ENCODE measurements at places on chromosomes 6 and 20.

GRCh38 chr20:45827030-45827652 is at the start of gene TNNC2:
Gene TNNC2 (minus strand): TSS chr20:45827312. CDS start chr20:45827248, 64 bp downstream.
- no peak for DNase-seq

GRCh38 chr20:57483287-57484050 is 41.5 kb downstream of the CTCFL start:
- peak; percentile 76 for DNase-seq

- no peak for DNase-seq
These were observed 44.0 kb upstream of the BTN3A2 start for GRCh38 chr6:26321005-26321404.

DNA sequence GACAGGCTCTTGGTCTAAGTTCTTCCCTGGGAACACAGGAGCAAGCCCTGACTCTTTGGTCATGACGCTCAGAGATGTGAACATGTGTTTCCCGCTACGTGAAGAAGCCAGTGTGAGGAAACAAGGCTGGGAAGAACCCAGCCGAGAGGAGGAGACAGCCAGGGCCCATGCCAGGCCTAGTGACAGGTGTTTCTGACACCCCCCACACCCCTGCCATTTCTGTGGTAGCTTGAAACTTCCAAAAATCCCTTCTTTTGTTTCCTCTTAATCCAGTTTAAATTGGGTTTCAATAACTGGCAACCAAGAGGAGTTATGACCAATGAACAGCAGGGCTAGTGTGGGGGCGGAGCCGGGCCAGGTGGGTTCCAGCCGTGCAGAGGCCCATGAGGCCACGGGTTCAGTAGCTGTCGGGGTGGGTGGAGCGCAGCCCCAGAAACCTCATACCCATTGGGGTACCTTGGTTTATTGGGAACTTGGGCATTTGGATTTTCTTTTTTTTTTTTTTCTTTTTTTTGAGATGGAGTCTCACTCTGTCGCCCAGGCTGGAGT is 33.5 kb downstream of the WRNIP1 start:
- no peak for DNase-seq

DNA sequence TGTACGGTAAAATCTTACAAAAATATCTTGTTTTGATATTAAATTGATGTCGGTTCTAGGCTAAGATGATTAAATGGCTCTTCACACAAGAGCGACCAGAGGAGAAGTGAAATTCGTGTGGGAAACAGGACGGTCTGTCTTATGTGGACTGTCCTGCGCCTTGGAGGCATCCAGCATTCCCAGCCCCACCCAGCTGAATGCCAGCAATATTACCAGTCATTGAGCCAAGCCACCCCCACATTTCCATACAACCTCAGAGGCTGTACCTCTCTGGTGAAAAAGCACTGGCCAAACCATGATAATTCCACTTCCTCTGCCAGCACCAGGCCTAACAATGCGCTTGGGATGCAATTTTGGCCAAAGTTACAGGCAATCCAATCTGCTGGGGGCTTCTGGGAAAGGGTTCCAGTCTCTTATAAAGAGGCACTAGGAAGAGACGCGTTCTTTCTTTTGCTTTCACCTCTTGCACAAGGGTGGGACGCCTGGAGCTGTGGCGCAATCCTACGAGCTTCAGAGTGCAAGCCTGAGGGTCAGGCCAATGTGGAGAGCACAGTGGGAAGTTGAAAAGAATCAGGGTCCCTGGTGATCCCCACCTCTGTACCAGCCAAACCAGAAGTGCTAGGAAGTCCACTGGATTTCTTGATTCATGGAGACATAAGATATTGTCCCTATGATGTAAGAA is 213.1 kb downstream of the PREX1 start:
- DNase-seq: no peak

GRCh38 chr6:153003366-153003690 is 819 bp upstream of the MTRF1L start:
- DNase-seq: no peak

- DNase-seq: no peak
These were observed 7.3 kb upstream of the RIMS1 start for GRCh38 chr6:71879016-71879415.

DNA sequence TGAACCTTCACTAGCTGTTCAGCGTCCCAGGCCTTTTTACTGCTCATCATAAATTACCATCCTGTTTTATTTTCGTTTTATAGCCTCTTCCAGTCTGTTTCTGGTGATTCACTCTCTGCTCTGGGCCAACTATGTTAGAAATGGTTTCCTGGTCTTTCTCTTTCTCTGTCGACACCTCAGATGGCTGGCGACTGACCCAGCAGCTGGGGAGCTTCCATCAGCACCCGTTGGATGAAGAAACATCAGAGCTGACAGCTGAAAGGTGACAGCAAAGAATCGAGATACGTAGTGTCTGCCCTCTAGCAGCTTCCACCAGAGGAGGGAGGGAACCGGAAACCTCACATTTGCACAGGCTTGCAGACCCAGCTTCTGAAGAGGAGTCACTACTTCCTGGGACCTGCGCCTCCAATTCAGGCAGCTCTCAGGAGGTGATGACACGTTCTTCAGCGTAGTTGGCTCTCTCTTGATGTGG is 82.9 kb upstream of the MLN start:
- no peak for DNase-seq

DNA sequence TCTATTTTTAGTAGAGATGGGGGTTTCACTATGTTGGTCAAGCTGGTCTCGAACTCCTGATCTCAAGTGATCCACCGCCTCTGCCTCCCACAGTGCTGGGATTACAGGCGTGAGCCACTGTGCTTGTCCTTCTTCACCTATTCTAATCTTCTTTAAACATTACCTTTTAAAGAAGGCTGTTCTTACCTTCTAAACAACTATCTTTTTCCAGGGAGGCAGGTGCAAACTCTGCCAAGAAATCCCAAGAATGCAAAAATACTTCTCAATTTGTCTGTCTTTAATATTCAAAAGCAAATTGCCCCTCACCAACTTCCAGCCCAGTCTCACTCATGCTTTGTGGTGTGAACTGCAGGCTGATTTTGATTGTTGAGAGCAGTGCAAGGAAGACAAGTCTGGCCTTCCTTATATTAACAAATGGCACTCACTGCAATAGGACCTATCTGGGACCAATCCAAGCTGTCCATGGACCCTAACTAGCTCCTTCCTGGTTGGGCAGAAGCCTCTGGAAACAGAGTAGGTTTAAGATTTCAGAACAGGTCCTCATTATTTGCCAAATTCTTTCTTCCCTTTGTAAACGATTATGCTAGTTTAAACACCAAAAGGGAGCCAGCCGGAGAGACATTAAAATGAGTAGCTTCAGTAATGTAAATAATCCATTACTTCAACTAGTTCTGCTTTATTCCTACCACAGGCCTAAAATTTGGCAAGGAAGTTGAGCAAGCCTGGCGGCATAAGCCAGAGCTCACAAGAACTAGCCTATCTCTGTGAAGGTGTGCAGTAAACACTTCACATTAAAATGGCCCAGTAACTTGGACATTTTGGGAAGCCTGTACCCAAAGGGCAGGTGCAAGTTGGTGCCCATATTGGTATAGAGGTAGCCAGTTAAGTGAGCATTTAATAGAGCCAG is 1.6 kb downstream of the SCAND1 start:
- peak; percentile 41 for DNase-seq

DNA sequence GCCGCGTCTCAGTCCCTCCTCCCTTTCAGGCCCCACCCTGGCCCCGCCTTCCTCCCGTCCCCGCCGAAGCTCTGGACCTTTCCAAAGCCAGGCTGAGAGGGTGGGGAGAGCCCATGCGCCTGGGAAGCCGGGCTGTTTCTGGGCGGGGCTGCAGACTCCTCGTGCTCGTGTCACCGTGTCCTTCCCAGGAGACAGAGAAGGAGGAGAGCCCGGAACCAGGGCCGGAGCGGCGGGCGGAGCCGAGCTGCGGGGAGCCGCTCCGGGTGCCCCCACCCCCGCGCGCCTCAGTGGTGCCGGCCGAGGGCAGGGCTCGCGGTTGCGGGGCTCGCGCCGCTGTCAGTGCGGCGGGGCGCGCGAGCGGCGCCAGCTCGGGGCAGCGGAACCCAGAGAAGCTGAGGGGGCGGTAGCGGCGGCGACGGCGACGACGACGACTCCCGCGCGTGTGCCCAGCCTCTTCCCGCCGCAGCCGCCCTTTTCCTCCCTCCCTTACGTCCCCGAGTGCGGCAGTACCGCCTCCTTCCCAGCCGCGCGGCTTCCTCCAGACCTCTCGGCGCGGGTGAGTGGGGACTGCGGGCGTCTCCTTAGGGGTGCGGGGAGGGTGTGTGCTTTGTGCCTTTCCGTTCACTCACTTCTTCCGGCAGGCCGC is at the start of gene RALY:
RALY (plus strand) TSS at position 336 of the 646 bp plus-strand sequence. CDS start 78,164 bp downstream, outside the sequence.
- peak; percentile 99 for DNase-seq

DNA sequence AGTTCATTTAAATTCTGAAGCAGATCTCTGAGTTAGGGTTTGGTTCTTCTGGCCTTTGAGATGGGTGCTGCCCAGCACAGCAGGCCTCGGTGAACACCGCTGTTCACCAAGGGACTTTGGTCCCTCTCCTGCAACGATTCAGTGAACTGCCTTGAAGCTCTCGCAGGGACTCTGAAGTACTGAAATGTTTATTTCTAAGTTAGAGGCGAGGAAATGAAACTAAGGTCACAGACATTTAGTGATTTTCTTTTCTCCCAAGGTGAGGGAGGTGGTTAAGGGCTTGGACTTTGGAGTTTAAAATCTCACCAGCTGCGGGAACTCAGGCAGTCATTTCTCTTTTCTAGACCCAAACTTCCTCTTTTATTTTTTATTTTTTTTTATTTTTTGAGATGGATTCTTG is 26.2 kb downstream of the E2F3 start:
- peak; percentile 34 for DNase-seq

DNA sequence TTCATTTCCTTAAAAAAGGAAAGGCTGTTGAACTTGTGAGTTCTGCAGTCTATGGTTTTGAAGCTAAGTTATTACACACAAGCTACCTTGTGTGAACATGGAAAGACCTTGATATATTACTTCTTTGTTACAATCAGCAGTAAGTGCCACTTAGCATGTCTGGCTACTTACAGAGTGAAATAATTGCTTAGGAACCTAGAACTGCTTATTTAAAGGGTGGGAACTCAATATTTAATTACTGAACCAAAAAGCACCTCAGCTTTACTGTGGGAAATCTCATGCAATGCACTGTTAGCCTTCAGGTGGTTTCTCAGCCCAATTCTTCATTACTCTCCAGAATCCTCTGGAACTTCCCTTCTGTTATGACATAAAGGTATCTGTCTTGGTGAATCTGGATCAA is 17.9 kb downstream of the PERP start:
- no peak for DNase-seq

GRCh38 chr6:133132466-133132971 is 108.6 kb upstream of the EYA4 start:
- no peak for DNase-seq

DNA sequence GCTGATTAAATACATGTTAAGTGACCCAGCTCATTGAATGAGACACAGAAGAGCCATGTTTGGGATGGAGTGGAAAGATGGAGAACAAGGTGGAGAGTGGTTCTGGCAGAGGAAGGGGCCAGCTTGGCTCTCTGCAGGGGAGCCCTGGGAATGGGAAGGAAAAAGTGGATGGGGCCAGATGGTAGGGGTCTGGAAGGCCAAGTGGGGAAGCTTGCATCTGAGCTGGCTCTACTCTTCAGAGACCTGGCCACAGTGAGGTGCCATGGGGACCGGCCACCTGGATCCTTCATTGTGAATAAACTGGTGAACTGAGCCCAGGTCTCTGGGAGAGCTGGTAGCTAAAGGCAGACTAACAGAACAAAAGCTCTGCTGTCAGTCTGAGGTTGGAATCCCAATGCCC is 48.9 kb upstream of the SIRPA start:
- DNase-seq: no peak

DNA sequence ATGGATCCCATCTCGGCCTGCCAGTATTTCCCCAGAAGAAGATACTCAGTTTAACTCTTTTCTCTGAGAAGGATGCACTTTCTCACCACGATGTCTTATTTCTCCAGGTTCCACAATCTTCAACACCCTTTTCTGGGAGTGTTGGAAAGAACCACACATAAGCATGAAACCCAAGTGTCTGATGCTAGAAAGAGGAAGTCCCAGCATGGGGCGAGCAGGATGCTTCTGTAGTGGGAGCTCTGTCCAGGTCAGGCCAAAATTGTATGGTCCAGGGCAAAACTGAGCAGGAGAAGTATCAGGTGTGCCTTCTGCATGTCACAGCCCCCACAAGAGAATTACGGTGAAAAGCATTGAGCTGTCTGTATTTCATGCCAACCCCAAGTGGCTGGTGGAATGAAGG is 11.0 kb downstream of the TREM1 start:
- no peak for DNase-seq

- DNase-seq: no peak
These were observed 6.2 kb downstream of the SIGLEC1 start for GRCh38 chr20:3705970-3706739.

DNA sequence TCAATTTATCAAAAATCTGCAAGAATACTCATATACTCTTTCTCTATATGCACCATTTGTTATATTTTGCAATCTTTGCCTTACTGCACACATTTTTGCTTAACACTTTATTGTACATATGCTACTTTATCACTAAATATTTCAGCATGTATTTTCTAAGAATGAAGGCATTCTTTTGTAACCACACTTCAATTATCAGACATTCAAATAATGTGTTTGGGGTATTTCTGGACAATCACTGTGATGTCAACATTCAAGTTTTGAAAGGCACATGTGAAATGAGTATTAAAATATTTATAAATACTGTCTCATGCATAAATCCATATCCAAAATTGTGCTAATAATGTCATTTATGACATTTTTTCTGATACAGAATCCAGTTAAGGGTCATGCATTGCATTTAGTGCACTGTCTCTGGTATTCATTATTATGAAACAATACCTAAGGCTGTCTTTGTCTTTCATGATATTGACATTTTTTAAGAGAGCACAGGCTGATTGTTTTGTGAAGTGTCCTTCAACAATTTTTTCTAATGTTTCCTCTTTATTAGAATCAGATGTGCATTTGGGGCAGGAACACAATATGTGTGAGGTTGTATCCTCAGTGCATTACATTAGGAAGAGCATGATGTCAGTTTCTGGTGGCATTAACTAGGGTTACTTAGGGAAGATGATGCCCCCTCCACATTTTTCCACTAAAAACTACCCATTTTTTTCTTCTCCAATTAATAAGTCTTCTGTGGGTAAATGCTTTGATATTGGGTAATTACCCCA is 105.7 kb downstream of the MTFR2 start:
- no peak for DNase-seq

DNA sequence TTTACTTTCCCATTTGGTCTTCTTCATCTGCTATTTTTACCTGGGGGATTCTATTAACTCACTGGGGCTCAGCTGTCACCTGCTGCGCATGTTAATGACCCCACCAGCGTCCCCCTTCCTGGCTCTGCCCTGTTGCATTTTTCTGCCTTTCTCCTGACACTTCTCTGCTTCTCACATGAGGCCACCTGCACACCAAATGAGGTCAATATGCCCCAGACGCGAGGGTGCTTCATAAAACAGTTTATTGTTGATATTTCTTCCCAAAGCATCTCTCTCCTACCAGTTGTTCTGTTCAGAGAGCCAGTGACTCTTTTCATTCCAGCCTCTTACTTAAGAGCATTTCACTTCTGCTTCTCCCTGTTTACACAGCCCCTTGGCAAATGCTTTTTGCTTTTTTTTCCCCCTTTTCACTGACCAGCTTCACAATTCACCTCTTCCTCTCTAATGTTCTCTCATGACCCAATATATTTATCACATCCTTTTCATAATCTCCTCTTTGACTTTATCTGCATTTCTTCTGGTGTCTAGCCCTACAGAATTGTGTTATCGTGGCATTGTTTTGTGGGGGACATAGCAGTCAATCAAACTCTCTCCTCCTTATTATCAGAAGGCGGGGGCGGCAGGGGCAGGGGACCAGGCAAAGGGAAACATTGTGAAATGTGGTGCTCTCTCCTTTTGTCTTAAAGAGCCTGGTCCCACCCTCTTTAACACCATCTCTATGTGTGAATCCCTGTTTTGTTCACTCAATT is 545.8 kb upstream of the CITED2 start:
- DNase-seq: peak; percentile 33

- DNase-seq: no peak
These were observed 46.6 kb downstream of the CDH4 start for GRCh38 chr20:61298661-61299060.
